RKO (cell line): ENCODE measurements at places on chromosomes 3 and 15.

GRCh38 chr15:85746641-85747040, 48.1 kb downstream of the KLHL25 start:
- DNase-seq = no peak

DNA sequence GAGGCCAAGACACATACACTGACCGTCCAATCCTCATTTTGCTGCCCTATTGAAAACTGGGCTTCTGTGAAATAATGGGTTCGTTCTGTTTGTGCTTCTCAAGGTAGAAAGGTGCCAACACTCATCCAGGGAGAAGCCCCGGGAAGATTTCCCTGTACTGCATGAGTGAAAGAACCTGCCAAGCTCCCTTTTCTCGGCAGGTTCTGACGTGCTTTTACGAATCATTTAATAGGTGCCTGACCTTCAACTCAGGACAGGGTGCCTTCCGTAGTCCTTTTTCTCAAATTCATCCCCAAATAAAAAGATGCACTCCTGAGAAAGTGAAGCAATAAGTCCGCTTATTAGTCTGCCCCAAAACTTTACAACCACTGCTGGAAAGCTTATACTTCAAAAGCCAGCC, 64.2 kb downstream of the B3GNT5 start:
- DNase-seq = no peak

- DNase-seq = no peak
These were observed 440.9 kb downstream of the FOXP1 start for GRCh38 chr3:71142441-71143161.

- peak; percentile 15 for DNase-seq
These were observed 152.9 kb downstream of the ATP10A start for GRCh38 chr15:25710184-25710583.

- DNase-seq = no peak
These were observed 10.4 kb downstream of the CLDN11 start for GRCh38 chr3:170429050-170429449.

- DNase-seq = no peak
These were observed 9.6 kb upstream of the MUSTN1 start for GRCh38 chr3:52844290-52844975.

GRCh38 chr3:29344935-29345334, 64.1 kb downstream of the RBMS3 start:
- no peak for DNase-seq

DNA sequence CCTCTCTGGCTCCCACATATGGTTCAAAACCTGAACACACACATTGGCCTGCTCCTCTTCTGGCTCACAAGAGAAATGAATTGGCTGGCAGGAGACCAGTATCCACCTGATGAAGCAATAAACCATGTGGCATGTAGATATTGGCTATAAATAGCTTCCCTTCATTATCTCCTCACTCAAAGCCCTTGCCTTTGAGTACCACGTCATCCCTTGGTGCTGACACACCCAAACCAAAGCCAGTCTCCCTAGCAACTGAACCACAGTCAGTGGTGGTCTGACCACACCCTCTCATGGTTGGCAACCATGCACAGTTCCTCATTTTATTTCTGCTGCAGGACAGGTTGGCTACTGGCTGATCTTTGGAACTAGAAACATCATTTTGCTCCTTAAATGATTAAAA, 98.8 kb downstream of the ZNF621 start:
- DNase-seq = no peak

DNA sequence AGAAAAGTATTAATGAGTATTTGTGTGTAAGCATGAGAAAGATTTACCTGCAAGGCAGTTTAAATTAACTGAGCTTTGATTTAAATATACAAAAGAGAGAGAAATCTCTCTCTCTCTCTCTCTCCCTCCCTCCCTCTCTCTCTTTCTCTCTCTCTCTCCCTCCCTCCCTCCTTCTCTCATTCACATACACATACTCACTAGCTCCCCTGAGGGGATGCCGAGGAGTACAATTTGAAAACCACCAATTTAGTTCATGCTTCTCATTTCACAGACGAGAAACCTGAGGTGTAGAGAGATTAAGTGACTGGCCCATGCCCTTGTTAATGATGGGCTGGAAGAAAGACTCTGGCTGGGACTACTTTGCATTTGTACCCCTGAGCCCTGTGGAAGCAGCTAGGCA, 59.4 kb downstream of the MECOM start:
- no peak for DNase-seq

GRCh38 chr15:65963911-65964482, 94.7 kb downstream of the RAB11A start:
- DNase-seq = no peak

DNA sequence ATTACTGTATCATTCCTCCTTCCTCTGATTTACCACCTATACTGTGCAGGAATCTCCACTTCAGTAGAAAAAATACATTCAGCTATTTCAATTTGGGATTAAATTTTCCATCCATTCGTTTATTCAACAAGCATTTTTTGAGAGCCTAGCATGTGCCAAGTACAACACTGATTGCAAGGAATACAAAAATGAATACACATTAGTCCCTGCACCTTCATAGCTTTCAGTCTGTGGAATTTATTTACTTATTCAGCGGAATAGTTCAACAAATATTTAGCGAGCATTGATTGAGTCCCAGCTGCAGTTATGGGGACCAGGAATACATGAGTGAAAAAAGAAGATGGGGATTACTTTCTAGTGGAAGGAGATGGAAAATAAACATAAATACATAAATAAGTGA, 606.8 kb upstream of the TBL1XR1 start:
- no peak for DNase-seq

DNA sequence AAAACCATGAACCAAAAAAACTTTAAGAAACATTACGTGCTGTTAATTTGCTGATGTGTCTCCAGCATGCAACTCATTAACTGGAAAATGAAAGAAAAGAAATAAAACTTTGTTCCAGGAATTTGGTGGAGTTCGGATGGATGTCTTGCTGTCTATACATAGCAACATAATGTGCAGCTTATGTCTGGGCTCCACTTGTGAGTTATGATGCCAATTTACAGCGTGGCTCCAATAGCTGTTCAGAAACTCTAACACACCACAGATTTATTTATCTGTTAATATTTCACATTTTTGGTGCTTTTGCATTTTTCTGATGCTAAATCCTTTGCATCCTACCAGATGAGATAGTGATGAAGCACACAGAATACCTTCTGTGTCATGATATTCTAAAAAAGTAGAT, 45.1 kb downstream of the MAP4 start:
- no peak for DNase-seq

DNA sequence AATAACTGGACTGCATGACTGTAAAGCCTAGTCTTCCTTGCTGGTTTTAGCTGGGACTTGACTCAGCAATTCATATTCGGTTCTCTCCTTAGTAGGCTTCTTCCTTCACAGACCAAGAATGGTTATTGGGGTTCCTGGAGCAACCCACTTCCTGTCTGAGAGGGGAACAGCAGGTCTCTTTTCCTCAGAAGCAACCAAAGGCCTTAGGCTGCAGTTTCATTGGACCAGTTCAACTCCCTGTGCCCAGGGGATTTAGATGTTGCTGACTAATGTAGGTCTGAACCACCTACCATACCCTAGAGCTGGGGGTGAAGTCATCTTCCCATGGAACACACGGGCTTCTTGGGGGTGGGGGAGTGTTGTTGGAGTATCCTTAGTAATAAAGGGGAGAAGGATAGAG, 84.0 kb upstream of the SKOR1 start:
- DNase-seq = no peak

DNA sequence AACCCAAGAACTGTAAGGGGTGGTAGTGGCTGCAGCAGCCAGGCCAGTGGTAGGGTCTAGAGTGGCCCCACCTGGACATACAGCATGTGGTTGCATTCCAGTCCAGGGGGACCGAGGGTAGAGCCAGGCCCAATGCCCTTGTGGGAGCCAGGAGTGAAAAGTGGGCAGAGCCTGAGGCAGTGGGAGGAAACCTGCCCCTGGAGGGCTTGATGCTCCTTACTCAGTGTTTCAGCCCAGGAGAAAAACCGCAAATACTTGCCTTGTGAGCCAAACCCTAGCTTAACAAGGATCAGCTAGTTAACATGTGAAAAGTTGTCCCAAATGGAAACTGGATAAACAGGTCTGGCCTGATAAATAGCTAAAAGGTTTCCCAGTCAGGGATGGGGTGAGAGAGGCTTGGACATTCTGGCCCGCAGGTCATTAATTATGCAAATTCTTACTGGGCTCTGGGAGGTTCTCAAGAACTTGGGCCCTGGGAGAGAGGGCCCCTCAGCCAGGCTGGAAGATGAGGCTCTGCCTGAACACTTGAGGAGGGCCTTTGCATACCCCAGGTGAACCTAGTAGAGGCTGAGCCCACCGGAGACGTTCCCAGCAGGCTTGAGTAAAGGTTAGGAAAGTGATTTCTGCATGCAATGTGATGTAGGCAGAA, 222.1 kb downstream of the THSD4 start:
- no peak for DNase-seq

- DNase-seq = peak; percentile 37
These were observed at the start of gene P3H2 for GRCh38 chr3:190120269-190121060. P3H2 (minus strand) TSS chr3:190120897; CDS start chr3:190120731, 166 bp downstream.

GRCh38 chr3:122014741-122015140, 7.3 kb downstream of the ILDR1 start:
- no peak for DNase-seq

- DNase-seq = no peak
These were observed 15.1 kb downstream of the CSPG4 start for GRCh38 chr15:75697523-75697922.

DNA sequence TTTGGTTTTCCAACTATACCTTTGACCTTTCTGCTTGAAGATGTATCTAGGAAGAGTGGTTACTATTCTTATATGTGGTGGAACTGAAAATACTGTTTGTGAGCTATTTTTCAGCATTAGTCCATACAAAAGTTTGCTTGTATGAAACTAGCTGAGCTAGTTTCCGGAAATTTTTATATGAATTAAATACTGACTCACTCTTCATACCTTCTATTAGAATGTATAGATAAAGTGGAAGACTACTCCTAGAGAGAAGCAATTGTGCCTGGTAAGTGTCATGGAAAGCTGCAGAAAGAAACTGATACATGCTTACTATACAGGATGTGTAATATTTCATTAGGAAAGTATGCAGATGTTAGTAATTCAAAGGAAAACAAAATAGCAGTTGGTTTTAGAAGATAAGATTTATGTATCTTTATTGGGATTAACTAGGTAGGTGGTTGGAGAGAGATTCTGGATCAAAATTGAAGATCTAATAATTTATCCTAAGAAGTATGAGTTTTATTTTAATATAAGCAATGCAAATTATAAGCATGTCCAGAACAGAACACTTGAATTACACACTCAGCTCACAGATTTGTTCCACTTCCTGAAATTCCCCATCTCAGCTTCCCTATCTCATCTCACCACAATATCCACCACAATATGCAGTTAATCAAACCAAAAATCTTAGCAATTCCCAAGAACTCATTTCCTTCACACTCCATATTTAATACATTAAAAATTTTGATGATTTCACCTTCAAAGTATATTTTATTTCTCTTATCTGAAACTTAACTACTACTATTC, 82.8 kb downstream of the BCHE start:
- no peak for DNase-seq

GRCh38 chr3:99700631-99701268, 62.4 kb downstream of the COL8A1 start:
- no peak for DNase-seq

- DNase-seq = no peak
These were observed 47.4 kb upstream of the P3H2 start for GRCh38 chr3:190167936-190168680.

DNA sequence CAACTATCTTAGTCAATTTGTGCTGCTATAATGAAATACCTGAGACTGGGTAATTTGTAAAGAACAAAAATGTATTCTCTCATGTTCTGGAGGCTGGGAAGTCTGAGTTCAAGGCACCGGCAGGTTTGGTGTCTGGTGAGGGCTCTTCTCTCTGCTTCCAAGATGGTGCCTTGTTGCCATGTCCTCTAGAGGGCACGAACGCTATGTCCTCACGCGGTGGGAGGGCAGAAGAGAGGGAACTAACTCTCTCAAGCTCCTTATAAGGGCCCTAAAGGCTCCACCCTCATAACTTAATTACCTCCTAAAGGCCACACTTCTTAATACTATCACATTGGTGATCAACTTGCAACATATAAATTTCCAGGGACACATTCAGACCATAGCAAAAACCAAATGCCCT, 108.4 kb downstream of the ADAMTSL3 start:
- no peak for DNase-seq

DNA sequence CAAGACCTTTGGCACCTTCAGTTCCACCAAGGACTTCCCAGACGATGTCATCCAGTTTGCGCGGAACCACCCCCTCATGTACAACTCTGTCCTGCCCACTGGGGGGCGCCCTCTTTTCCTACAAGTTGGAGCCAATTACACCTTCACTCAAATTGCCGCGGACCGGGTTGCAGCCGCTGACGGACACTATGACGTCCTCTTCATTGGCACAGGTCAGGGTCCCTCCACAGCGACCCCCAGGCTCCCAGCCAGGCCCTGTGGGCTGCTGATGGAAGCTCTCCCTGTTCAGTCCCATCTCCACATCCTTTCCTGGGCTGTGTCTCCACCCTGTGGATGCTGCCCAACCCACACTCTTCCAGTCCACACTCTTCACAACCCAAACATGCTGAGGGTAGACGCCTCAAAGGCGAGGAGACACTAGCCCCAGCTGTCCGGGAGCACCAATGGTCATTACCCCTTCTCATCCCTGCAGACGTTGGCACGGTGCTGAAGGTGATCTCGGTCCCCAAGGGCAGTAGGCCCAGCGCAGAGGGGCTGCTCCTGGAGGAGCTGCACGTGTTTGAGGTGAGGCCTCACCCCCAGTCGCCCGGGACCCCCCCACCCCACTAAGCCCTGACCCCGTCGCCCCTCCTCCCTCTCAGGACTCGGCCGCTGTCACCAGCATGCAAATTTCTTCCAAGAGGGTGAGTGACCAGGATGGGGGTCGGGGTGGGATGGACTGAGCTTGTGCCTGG, 4.3 kb upstream of the LSMEM2 start:
- peak; percentile 63 for DNase-seq

DNA sequence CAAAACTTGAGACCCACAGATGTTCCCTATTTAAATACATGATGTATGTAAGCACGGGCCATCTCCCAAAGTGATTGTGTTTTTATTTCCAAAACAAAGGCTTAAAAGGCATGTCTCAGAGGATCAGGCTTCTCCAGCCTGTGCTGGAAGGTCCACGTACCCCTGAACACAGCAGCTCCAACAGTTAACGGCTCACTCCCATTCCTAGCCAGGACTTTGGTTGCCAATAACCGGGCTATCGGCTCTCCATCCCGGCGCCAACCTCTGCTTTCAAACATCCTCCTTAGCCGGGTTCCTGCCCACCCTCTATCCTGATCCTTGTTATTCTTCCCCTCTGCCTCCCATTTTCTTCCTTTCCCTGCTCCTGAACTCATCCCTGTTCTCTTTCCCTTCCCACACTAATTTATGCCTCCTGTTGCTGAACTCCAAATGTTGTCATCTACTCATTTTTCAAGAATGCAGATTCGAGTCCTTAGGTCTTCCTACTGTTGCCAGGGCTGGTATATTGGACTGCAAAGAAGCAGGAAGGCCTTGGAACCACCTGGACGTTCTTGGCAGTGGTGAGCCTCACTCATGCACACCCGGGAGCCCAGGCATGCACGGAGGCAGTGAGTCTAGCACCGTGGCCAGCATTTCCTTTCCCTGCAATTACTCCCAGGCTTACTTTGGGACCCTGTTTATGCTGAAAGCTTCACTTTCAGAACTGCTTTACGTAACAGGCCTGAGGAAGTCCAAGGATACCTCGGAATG, 128.4 kb upstream of the RAD18 start:
- DNase-seq = no peak

- peak; percentile 34 for DNase-seq
These were observed 12.5 kb downstream of the PLOD2 start for GRCh38 chr3:146148468-146148931.
